ENCODE measurements at places on chromosomes 7 and 10. TPM values are rescaled to one million over a fixed set of nuclear protein-coding genes. Genes with fewer than 3 reads are reported as not detected.
A peak's percentile ranks its signal among the peaks of the same experiment; 100 is the strongest.

Gene RARRES2
- total RNA-seq: 24.0 TPM

- DNase-seq: no peak
Measured at GRCh38 chr7:12827219-12827821, 139.9 kb downstream of the ARL4A start.

Gene CPA2
- total RNA-seq: not detected

Gene HOXA9
- total RNA-seq: not detected

Gene MUC3A
- 0.30 TPM for total RNA-seq

DNA sequence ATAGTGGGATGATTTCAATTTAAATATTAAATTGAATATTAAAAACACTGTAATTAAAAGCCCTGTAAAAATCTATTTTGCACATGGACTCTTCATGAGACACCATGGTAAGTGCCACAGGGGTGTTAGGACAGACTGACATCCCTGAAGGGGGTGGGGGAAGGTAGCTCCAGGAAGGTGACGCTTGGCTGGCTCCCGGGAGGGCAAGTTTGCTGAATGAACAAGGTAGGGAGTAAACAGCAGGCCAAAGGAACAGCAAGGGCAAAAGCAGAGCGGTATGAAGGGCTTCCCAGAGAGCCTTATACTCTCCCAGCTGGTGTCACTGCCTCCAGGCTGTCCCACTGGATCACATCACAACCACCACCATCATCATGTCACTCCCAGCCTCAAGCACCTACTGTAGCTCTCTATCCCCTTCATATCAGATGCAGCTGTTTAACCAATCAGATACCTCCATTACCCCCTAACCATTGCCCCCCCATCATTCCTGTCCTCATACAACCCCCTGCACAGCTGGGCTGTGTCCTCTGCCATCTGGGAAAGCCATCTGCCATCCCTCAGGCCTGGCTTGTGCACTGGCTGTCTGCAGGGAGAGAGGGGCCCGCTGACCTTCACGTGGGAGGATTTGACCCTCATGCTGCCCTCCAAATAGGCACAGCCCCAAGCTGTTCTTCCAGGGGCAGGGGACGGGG is 19.5 kb downstream of the HSPA12A start:
- no peak for DNase-seq

- DNase-seq: no peak
Measured at GRCh38 chr7:44085546-44085945, 3.2 kb upstream of the POLM start.

DNA sequence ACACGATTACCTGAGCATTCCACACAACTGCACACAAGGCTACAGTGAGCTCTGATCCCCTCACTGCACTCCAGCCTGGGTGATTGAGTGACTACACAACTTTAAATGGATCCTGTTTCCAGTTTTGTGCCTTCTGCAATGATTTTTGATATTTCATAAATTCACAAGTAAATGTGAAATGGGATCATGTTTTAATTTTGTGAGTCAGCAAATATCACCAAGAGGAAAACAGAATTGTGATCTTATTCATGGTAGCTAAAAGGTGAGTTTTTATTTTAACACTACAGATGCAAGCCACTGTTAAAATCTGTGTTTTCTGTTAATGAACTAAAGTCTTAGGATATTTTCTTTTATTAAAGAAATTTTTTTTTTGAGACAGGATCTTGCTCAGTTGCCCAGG is 11.4 kb downstream of the ICA1 start:
- DNase-seq: no peak

Gene PRKRIP1
- total RNA-seq: 9.8 TPM

- no peak for DNase-seq
Measured at GRCh38 chr7:93178213-93178612, 30.0 kb upstream of the SAMD9L start.

Gene AQP1
- total RNA-seq: 236 TPM

Gene GDF2
- total RNA-seq: not detected

Gene SPDYE2
- not detected for total RNA-seq

DNA sequence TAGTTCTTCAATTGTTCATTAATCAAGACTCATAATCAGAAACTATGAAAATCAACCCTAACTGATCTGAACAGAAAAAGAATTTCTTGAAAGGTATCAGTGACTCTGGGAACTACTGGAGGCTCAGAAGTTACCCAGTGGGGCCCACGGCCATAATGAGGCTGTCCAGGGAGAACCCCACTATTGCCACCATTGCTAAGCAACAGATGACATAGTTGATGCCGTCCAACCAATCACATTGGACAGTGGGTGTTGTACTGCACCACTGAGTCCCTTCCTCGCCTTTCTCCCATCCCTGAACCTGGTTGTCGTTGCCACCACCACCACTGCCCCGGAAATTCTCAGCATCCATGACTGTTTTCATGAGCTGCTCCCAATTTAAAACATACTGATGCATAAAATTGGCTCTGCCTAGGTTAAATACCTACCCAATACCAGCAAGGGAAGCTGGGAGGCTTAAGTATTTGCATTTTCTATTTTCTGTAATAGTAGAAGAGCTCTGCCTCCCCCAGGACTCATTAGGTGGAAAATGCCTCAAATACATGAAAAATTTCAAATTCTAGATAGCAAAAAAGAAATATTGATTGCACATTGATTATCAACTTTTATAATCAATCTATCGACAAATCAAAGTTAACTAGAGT is 26.7 kb upstream of the USP6NL start:
- DNase-seq: no peak

- DNase-seq: no peak
Measured at GRCh38 chr7:348480-348844, 58.5 kb downstream of the FOXL3 start.

Gene PRPS1L1
- total RNA-seq: not detected

DNA sequence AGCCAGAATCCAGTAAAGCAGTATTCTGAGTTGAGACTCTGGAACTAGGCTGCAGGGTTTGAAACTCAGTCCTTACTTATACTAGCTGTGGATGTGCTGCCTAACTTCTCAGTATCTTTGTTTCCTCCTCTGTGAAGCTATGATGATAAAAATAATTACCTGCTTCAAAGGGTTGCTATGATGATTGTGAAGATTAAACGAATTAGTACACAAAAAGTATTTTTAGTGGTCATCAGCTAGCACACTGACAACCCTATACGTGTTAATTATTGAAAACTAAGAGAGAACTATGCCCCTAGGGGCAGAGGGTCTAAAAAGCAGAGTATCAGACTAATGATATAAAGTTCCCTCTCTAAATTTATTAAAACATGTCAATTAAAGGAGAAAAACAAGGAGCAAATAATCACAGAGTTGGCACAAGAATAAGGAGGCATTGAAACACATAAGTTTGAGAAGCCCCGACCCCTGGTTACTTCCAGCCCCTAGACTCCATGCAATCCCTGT is 34.4 kb upstream of the ADD3 start:
- DNase-seq: no peak

Gene CALML3
- not detected for total RNA-seq

Gene LIPF
- not detected for total RNA-seq

Gene NPTX2
- total RNA-seq: 3.4 TPM

- DNase-seq: no peak
Measured at GRCh38 chr10:66627156-66627555, 298.7 kb upstream of the LRRTM3 start.

DNA sequence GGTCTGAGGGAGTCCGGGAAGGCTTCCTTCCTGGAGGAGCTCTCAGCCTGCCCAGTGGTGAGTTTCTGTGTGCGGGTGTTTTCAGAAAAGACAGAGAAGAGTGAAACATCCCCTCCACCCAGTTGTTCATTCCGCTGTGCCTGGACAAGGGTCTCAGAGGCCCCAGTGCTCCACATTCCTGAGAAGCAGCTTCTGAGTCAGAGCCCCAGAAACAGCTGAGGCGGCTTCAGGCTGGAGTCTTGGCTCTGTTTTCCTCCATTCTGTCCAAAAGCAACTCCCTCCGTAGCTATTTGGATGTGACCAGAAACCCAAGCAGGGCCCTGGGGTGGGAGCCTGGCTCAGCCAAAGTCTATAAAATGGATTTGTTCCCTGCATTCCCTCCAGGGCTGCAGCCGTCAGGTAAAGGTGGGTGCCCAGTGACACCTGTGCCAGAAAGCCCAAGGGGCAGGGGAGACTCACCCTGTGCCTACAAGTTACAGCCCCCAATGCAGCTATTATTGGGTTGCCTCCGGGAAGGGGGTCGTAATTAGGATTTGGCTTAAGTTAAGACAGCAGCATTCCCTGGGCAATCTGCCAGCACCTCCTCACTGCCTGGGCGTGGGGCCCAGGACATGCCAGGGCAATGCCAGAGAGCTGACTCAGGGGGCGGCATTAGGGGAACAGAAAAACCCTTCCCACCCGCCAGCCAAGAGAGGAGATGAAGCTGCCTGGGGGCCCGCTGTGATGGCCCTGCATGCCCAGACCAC is 13.1 kb upstream of the CAMK2G start:
- DNase-seq: peak; percentile 85

GRCh38 chr10:77189520-77189919 is 448.1 kb downstream of the KCNMA1 start:
- no peak for DNase-seq

GRCh38 chr10:36457751-36458150 is 667.6 kb upstream of the ANKRD30A start:
- no peak for DNase-seq

Gene STMP1
- total RNA-seq: 25.6 TPM

GRCh38 chr7:20895563-20895962 is 108.9 kb upstream of the SP8 start:
- DNase-seq: no peak

Gene PTF1A
- not detected for total RNA-seq

Gene RPEL1
- total RNA-seq: not detected

DNA sequence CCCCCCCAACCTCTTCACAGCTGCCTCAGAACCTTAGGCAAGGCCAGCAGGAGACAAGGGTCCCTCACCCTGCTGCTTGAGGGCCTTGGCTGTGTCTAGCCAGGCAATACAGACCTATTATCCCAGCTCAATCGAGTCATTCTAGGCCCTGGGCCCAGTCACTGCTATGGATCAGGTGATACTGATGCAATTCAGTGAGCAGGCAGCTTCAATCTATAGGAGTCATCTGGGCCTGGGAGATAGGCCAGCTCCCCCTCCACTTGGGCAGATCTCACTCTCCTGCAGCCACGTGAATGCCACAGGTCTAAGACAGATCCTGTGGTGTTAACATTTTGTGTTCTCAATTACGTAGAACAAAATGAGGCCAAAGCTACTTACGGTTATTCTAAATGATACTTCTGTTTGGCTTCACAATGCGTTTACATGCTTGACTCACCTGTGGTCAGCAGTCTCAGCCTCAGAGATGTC is 68.0 kb upstream of the LRRC4 start:
- DNase-seq: no peak

- no peak for DNase-seq
Measured at GRCh38 chr10:3765146-3765545, 19.9 kb downstream of the KLF6 start.

DNA sequence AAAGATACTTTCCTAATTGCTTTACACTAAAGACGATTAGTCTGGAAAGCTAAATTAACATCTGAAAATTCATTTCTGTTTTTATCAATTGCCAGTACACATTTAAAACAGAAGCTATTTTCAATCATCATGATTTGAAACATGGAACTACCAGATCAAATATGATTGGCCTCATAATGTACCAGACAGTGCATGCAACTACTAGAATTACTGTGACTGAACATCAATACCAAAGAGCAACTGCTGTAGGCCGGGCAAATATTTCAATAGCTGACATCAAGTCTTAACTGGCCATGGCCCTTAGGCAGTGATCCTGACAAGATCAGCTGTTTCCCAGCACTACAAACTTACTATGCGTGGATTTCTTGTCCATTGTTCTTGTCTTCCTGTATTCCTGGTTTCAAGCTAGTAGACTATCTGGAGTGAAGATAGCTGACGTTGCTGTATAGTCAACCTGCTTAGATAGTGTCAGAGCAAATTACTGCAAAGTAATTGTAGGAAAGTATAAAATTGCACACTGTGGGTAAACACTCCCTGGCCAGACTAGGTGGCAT is 21.7 kb upstream of the WNT16 start:
- no peak for DNase-seq

DNA sequence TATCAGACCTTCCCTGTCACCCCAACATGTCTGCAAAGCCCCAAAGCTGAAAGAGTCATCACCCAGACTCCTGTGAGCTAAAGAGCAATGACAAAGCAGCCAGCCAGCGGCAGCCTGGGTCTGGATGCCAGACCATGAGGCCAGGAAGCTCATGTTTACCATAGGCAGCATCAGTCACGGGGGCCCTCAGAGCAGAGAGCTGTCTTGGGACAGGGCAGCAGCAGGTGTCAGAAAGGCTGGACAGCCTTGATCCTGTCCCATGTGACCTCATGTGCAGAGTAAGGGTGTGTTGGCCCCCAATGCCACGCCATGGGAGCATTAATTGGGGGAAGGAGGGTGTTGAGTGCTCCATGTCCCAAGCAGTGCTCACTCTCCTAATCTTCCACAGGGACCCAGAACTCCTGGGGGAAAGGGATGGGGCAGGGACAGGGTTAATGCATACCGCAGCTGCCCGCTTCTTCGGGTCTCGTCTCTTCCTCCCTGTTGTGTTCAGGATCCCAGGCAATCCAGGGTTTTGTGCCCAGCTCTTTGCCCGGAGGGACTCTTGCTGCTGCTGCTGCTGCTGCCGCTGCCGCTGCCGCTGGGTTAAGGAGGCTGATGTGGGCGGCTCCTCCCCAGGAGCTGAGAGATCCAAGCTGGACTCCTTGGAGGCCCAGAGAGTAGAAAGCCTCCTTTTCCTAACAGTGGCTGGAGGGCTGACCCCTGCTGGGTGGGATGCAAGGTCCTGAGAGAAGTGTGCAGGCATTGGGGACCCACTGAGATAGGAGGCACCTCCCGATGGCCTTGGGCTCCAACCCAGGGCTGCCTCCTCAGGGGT is 7.1 kb downstream of the CCDC201 start:
- no peak for DNase-seq

- no peak for DNase-seq
Measured at GRCh38 chr10:21399392-21400035, 126.0 kb downstream of the SKIDA1 start.

DNA sequence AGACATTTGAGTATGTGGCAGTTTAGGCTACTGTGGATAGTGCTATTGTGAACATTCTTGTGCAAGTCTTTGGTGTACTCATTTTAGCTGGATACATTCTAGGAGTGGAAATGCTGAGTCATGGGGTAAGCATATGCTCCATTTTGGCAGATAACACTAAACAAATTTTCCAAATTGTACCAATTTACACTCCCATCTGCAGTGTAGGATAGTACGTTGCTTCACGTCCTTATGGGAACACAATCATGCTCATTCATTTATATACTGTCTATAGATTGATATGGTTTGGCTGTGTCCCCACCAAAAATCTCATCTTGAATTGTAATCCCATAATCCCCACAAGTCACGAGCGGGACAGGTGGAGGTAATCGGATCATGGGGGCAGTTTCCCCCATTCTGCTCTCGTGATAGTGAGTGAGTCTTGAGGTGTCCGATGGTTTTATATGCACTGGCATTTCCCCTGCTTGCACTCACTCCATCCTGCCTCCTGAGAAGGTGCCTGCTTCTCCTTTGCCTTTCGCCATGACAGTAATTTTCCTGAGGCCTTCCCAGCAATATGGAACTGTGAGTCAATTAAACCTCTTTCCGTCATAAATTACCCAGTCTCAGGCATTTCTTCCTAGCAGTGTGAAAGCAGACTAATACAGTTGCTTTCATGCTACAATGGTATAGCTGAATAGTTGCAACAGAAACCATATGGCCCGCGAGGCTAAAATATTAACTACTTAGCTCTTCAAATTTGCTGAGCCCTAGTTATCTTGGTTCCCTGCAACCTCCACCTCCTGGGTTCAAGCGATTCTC is 25.6 kb downstream of the RNF216 start:
- no peak for DNase-seq

GRCh38 chr7:5549096-5549763 is 125.6 kb upstream of the TNRC18 start:
- DNase-seq: no peak

Gene AKR1C3
- total RNA-seq: 30.3 TPM
